ENCODE measurements at places on chromosomes 6 and 20.

GRCh38 chr6:8123236-8123635, 20.9 kb upstream of the EEF1E1 start:
- no peak for DNase-seq

DNA sequence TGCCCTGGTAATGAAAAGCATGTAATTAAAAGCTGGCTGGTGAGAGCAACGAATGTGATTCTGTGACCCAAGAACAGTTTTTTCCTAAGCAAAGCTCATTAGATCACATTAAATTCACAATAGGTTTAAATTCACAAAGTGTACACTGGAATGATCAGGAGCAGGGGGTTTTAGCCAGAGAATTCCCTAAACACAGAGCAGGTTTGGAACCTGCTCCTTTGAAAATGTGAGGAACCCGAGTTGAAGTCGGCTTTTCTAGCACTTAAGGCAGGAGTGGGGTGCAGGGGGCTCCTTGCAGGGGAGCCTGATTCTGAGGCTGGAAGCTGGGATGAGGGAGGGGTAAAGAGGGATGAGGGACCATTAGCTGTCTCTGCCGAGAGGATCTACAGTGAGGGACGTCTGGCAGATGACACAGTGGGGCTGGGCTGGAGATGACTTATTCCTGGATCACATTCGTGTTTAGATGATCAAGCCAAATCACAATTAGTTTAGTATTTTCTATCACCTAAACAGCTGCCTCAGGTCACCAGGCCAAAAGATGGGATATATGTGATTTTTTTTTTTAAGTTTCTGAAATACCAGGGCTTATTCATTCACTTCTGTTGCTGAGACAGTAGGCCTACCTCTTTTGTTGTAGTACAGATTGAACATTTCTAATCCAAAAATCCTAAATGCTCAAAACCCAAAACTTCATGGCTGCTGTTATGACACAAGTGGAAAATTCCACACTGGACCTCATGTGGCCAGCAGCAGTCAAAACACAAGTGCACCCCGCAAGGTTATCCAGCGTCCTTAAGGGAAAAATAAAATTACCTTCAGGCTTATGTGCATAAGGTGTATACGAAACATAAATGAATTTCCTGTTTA, 93.1 kb upstream of the HIVEP1 start:
- DNase-seq: no peak

GRCh38 chr6:149567194-149567586, 1.0 kb downstream of the GINM1 start:
- no peak for DNase-seq

- DNase-seq: no peak
Measured at GRCh38 chr20:44291754-44292153, 19.2 kb downstream of the FITM2 start.

DNA sequence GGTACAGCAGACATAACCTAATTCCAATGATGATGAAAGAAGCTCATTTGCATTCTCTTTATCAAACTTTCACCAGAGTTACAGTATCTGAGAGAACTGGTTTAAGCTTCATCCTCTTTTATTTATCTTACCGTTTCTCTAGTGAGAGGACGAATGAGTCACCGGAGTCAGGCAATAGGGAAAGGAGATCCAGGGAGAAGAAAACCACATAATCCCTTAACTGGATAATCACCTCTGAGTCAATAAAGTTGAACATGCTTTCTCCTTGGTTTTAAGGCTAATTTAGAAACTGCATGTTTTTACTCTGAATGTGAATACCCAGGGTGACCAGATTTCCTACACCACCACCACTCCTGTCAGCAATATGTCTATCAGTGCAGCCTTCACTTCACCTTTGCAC, 313.7 kb upstream of the TBX18 start:
- DNase-seq: no peak

- DNase-seq: no peak
Measured at GRCh38 chr6:113359155-113360140, 497.7 kb upstream of the MARCKS start.

DNA sequence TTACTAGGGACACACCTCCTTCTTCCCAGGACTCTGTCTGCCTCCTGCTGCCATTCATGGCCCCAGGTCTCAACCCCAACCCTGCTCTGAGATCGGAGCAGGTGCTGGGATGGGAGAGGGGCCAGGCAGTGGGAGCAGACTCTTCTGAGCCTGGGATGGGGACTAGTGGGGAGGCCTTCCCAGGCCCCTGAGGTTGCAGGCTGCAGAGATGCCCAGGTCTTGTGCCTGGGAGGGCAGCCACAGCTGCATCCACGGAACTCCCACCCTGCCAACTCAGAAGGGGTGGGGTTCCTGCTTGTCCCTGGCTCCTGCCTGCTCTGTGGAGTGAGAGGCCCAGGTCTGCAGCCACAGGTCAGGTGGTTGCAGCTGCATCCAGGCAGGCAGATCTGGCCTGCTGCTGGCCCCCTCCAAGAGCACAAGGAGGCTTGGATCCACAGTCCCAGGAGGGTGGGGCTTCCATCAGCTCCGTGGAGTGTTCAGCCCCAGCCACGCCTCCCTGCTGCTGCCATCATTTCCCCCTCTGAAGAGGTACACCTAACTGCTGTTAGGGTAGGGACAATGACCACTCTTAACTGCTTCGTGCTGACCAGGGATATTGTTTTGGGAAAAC, 2.9 kb upstream of the SLC22A1 start:
- no peak for DNase-seq

DNA sequence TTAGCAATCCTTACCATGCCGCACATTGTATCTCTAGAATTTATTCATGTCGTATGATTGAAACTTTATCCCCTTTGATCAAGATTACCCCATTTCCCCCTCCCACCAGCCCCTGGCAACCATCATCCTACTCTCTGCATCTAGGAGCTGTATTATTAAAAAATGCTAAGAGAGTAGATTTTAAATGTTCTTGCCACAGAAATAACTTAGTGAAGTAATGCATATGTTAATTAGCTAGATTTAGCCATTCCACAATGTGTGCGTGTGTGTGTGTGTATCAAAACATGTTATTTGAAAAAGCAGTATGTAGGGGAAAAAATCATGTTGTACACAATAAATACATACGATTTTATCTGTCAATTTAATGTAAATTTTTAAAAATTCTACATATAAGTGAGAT, 11.9 kb upstream of the SPINT3 start:
- no peak for DNase-seq

DNA sequence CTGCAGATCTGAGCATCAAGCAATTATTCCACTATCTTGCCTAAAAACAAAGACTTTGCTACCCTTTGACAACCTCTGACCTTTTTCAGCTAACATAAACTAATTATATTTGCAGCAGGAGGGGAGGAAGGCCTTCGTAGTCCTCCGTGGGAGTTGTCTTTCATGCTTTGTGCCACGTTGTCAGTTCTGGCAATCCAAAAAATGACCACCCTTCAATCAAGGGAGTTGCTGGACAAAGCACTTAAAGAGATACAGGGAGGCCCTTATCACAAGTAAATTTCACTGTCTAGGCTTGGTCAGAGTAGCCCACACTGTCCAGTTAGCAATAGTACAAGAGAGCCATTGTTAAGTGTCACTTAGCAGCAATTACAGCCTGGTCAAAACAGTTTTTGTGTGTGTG, 578.9 kb downstream of the HAO1 start:
- DNase-seq: no peak

Measured in NAMALWA (cell line).